ENCODE measurements at places on chromosomes 3 and 15.

DNA sequence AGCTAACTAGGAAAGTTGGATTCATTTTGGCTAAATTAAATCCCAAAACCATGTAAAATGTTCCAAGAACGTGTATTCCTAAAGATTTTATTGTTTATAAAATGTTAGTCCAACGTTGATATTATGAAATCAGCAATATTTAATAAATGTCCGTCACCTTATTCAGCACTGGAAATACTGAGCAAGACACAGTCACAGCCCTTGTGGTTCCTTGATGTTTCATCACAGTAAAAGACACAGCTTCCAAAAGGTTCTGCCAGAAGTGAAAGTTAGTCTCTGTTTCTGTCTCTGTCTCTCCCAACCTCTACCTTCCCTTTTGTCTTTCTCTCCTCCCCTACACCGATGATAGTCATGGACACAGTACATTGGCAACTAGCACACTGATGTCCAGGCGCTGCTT is 82.2 kb upstream of the BOC start:
- DNase-seq, result no peak

GRCh38 chr15:96363707-96364106 is 33.2 kb downstream of the NR2F2 start:
- DNase-seq, result no peak

GRCh38 chr3:114760679-114761078 is 386.4 kb downstream of the ZBTB20 start:
- DNase-seq, result no peak

DNA sequence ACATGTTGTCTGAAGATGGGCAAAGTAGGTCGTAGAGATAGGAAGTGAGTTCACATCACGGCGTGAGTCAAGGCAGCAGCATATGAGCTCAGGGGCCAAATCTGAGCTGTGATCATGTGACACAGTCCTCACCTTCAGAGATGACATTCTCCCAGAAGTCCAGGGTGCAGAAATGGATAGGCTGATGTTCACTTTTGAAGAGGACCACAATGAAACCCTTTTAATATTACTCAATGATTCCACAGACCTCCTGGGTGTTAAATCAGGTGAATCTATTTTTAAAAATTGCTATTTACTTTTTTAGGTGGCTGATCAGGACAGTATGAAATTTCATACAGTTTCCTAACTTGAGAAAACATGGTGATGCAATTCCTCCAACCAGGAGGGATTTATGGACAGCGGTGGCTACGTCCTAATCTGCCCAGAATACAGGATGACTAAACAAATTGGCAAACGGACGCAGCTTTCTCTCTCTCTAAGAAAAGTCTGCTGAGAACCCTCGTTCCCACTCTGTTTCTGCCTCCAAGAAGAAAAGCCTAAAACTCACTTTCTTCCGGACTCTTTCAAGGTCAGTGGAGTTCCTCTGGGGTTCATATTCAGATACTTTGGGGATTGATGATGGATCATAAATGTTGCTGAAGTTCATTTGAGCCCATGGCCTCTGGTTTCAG is 34.4 kb downstream of the B3GNT5 start:
- DNase-seq, result no peak

GRCh38 chr3:76673171-76673570 is 366.7 kb upstream of the ROBO2 start:
- DNase-seq, result no peak

DNA sequence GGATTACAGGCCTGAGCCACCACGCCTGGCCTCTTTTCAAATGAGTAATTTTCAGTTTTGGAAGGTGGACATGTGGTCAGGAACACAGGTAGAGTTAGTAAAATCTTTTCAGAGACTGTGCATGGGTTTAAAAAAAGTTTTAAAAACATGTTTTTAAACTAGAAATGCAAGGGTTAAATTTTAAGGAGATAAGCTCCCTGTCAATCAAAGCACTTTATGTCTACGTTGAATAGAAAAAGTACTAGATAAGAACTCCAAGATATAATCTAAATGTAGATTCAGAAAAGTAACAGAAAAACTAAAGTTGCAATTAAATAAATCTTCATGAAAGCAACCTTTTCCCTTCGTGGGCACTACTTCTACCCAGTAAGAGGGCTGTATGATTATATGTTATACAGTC is 131.7 kb downstream of the CLASP2 start:
- DNase-seq, result no peak

GRCh38 chr3:78629544-78629943 is 1138.3 kb downstream of the ROBO1 start:
- DNase-seq, result no peak
